ENCODE measurements at places on chromosomes 5 and 9.

DNA sequence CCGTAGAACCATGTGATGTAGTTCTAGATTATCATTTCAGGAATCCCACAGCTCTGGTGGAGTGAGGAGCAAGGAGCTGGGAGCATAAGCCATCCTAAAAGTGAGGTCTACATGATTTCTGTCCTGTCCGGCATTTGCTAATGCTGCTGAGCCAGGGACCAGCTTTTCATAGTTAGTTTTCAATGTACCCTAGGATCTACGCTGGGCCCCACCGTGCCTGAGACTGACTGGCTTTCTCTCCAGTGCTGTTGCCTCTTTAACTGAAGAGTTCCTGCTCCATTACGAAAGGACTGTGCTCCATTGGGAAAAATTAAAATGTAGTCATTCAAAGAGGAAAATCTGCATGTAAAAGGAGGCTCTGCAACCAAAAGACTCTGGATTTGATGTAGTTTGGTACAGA, 634.8 kb downstream of the DMRTA1 start:
- no peak for DNase-seq

GRCh38 chr5:140246378-140247122, 56.4 kb downstream of the PFDN1 start:
- no peak for DNase-seq

GRCh38 chr9:14645648-14646047, 47.6 kb downstream of the ZDHHC21 start:
- DNase-seq = no peak

- no peak for DNase-seq
Measured at GRCh38 chr9:107276966-107277710, 5.9 kb upstream of the RAD23B start.

DNA sequence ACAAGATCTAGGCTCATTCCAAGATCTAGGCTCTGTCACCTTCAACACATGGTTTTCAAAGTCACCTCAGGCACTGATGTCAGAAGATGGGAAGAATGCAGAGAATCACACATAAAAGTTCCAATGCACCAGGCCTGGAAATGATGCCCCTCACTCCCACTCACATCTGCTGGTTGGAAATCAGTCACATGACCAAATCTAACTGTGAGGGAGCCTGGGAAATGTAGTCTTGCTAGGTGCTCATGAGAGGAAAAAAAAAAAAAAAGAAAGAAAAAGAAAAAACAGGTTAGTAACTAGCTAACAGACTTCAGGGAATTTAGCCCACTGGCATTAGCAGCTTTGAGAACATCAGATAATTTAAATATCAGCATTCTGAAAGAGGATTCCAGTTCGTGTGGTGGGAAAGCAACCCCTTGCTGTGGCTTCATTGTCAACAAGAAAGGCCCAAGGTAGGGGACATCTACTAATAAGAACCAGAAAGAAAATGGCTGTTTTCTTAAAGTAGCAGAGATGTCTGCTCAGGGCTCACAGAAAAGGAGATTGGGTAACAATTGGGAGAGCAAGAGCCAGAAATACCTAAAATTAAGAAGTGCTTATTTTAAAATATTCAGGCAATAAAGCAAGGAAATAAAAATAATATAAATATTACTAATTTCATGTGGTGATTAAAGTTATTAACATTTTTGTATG, 614.3 kb downstream of the ACTL7B start:
- no peak for DNase-seq

DNA sequence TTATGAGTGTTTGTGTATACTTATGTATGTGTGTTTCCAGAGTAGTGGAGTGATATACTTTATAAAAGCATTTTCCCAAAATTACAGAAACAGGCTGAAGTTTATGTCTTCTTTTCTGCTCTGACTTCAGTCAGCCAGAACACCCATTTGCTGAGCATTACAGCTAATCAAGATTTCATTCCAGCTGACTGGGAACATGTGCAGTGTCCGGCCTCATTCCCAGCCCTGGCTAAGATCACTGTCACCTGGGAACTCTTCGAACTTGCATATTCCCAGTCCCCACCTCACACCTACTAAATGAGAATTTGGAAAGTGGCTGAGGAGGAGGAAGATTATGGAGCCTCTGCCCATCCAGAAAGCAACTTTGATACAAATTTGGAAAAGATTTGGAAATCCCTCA, 90.8 kb upstream of the PRRC1 start:
- no peak for DNase-seq
